Cortex of kidney (tissue), 1 donor: ENCODE measurements at places on chromosomes 11 and 22.

- DNase-seq, result no peak
These were observed 94.5 kb downstream of the TRIM29 start for GRCh38 chr11:120043328-120043945.

DNA sequence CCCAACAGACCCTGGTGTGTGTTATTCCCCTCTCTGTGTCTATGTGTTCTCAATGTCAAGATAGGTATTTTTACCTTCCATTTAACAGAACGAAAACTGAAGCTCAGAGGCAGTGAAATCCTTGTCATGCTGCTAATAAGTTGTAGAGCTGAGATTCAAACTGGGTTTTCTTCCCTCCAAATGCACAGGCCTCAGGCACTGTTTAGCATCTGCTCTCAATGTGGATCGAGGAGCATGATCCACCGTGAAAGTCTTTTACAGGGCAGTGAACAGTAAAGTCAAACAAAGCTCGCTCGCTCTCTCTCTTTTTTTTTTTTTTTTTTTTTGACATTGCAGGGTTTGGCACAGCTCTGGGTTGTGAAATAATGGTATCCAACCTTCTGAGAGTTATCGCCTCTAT lies 401.0 kb upstream of the SYN3 start:
- DNase-seq, result no peak

- DNase-seq, result no peak
These were observed 144.9 kb downstream of the HIPK3 start for GRCh38 chr11:33402066-33402465.

DNA sequence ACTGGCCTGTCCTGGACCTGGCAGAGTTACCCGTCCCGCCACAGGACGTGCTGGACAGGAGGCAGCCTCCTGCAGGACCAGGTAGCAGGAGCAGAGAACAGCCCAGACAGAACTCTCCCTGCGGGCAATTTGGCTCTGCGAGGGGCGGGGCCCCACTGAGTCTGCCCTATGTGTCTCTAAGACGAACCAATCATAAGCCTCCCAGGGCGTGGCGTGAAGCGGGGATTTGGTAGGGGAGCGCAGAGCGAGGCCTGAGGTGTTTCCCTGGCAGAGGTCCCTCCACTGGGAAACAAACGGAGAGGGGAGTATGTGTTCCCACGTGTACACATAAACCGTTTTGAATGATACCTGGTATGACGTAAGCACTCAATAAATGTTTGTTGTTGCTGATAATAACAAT lies 7.4 kb downstream of the CD82 start:
- no peak for DNase-seq

GRCh38 chr11:20008871-20009644 lies 151.2 kb downstream of the DBX1 start:
- DNase-seq, result no peak

- no peak for DNase-seq
These were observed 20.8 kb upstream of the PPARA start for GRCh38 chr22:46129390-46130041.
